Fibroblast of lung (primary cell): ENCODE measurements at places on chromosomes 7 and 10. TPM values are rescaled to one million over a fixed set of nuclear protein-coding genes. Genes with fewer than 3 reads are reported as not detected.
A peak's percentile ranks its signal among the peaks of the same experiment; 100 is the strongest.

DNA sequence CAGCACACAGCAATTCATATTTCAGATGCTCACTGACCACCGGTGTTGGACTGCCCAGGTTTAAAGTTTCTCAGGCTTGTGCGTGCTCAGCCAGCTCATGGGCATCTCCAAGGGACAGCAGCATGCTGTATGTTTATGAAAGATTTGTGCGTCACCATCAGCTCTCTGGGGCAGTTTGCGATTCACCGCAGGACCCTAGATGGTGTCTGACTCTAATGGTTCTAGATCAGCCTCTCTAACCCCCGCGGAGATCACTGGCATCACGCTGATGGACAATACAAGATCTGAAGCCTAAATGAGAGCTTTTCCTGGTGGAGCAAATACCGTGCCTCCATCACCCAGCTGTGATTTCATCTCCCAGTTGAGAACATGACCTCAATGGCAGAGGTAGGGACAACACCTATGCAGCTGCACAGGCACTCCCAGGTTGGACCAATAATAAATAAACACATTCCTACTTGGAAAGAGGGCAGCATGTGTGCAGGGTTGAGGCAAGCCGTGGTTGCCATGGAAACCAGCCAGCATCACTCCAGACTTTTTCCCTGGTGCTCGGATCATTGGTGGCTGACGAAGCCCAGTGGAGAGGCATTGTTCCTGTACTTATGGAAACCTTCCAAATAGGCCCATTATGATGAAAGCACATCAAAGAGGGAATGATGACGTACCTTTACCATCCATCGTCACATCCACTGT lies 253.6 kb downstream of the KCNMA1 start:
- H3K4me3 ChIP-seq = no peak overlapping the region
- H3K4me1 ChIP-seq = peaks cover 13% of the 10 kb centered on the region
- H3K36me3 ChIP-seq = no peaks in the 10 kb centered on the region
- H3K27me3 ChIP-seq = no peaks in the 10 kb centered on the region
- H3K27ac ChIP-seq = no peak overlapping the region

- no peaks in the 10 kb centered on the region for H3K27me3 ChIP-seq
- H3K27ac ChIP-seq = no peak overlapping the region
- no peaks in the 10 kb centered on the region for H3K36me3 ChIP-seq
Observed at GRCh38 chr10:132527339-132528063, 10.1 kb upstream of the INPP5A start.

DNA sequence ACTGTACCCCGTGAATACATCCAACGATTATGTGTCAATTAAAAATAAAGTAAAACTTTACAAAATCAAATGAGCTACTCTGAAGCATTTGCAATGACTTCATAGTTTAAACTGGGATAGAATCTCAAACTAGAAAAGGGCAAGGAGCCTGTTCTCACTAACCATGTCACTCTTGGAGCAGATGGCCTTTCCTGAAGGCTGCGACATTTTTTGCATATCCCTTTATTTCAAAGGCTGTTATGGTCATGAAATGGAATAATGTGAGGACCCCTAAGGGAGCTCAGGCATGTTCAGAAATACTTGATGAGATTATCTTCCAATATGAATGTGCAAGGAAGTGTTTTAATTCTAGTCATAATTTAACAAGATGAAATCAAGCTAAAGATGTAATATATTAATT lies 679.4 kb downstream of the NRG3 start:
- H3K27ac ChIP-seq = no peak overlapping the region
- no peaks in the 10 kb centered on the region for H3K36me3 ChIP-seq
- H3K4me1 ChIP-seq = no peaks in the 10 kb centered on the region
- DNase-seq = no peak

- no peaks in the 10 kb centered on the region for H3K36me3 ChIP-seq
- H3K27me3 ChIP-seq = no peaks in the 10 kb centered on the region
Observed at GRCh38 chr7:36937754-36938563, 213.7 kb upstream of the AOAH start.

GRCh38 chr7:71457021-71457420 lies 325.1 kb downstream of the GALNT17 start:
- no peak for DNase-seq
- H3K27ac ChIP-seq = no peak overlapping the region
- no peak overlapping the region for H3K4me3 ChIP-seq
- no peaks in the 10 kb centered on the region for H3K4me1 ChIP-seq
- no peaks in the 10 kb centered on the region for H3K36me3 ChIP-seq

DNA sequence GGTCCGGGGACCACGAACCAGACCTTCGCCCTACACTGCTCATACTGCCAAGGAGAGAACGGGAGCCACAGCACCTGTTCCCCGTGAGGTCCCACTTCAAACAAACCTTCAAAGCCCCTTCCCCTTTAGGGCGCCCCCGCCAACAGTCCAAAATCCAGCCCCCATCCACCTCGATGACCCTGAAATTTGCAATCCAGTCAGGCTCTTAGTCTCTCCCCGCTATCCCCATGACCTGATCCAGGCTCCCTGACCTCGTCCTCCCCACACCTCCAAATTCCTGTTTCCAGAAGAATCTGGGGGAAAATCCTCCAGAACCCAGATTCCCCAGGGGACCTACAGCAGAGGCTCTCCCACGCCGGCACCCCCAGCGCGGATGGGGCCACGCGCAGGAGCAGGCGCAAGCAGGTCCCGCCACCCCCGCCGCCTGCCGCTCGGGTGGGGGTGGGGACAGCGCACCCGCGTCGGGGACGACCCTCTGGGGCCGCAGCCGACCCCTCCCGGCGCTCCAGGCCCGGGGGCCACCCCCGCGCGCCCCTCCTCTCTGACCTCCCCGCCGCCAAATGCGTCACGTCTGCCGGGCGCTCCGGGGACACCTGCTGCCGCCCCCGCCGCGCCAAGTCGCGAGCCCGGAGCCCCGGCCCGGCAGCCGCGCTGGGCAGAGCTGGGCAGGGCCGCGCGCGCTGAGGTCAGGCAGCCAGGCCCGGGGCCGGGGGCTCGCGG lies 753 bp downstream of the CAMK2B start:
- H3K36me3 ChIP-seq = no peaks in the 10 kb centered on the region
- peaks cover 31% of the 10 kb centered on the region for H3K27me3 ChIP-seq
- no peak overlapping the region for H3K4me3 ChIP-seq
- H3K4me1 ChIP-seq = no peaks in the 10 kb centered on the region

DNA sequence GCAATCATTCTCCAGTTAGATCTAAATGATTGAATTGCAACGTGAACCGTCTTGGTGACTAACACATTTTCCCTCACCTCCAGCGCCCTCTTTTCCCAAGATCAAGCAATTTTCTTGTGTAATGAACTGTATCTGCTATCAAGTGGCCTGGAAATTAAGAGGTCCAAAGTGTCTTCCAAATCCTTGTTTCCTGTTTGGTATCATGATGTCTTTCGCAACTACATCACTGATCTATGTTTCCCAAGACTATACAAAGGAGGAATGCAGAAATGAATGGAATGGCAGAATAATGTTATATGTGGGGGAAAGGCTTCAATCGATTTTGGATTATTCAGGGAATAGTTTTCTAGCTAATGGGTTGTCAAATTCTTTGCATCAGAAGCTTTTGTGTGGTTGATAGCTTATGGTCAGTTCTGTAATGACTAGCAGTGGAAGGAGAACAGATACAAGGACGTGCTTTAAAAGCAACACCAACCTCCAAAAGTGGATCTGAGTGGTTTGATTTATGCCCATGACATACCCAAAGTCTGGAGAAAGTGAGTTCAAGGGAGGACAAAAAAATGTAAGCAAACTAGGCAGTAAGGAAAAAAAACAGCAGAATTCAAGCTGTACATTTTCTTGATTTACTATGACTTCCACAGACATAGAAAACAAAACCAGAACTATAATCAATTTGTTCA lies 14.6 kb upstream of the ZEB1 start:
- H3K4me3 ChIP-seq = no peak overlapping the region
- peak; percentile 45 for DNase-seq
- no peaks in the 10 kb centered on the region for H3K27me3 ChIP-seq

DNA sequence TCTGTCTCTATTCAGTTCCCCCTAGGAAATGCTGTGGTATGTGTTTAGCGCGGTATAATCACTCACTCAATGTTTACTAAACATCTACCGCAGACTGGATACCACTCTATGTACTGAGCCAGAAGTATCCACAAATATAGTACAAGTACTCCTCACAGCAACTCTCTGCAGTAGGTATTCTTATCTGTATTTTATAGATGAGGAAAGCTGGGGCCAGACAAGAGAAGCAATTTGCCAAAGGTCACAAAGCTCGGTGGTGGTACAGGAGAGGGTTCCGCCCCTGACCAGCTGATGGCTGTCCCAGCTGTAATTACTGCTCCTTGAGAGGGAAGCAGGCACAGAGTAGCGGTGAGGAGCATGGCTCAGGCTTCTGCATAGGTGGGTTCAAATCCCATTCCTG lies 184.1 kb downstream of the DOCK4 start:
- H3K36me3 ChIP-seq = no peaks in the 10 kb centered on the region
- no peak overlapping the region for H3K4me3 ChIP-seq
- no peak for DNase-seq
- H3K4me1 ChIP-seq = peaks cover 5% of the 10 kb centered on the region

DNA sequence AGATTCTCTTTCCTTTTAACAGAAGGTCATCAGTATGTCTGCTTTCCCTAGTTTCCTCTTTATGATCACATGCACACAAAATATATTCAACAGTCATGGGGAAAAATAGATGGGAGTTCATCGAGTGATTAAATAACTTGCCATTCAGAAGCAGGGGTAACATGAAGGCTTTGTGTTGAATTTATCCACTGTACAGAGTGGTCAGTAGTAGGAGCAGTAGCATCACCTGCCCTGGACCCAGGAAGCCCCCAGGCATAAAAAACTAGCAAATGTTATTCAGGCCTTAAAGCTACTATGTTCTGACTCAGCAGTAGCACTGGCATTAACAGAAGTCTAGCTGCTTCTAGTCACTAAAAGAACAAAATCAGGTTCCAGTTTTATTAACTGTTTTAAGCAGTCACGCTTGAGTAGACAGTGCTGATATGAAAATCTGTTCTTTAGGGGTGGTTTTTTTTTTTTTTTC lies 31.4 kb upstream of the FAM133B start:
- H3K27me3 ChIP-seq = no peaks in the 10 kb centered on the region
- no peak overlapping the region for H3K4me3 ChIP-seq
- peaks cover 16% of the 10 kb centered on the region for H3K4me1 ChIP-seq
- DNase-seq = peak; percentile 35
- peaks cover 4% of the 10 kb centered on the region for H3K36me3 ChIP-seq

DNA sequence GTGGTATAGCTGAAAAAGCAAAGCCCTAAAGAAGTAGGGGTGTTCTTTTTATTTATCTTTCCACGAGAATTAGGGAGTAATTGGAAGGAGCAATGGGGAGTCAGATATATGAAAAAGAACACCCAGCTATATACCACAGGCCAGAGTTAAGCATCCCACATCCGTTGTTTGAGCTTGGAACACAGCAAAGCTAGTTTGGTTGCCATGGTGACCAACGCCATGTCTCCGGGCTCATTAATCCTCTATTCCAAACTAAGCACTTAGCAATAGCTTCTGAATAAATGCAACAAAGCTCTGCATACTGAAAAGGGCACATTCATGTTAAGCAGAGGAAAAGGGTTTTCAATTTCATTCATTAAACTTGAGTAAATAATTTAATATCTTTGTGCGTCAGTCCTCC lies 23.5 kb downstream of the ASB4 start:
- H3K27me3 ChIP-seq = no peaks in the 10 kb centered on the region
- DNase-seq = peak; percentile 80
- H3K4me3 ChIP-seq = no peak overlapping the region
- H3K36me3 ChIP-seq = no peaks in the 10 kb centered on the region
- no peak overlapping the region for H3K27ac ChIP-seq
- H3K4me1 ChIP-seq = no peaks in the 10 kb centered on the region

- H3K27ac ChIP-seq = no peak overlapping the region
- no peaks in the 10 kb centered on the region for H3K27me3 ChIP-seq
- DNase-seq = no peak
- no peak overlapping the region for H3K4me3 ChIP-seq
- H3K4me1 ChIP-seq = no peaks in the 10 kb centered on the region
Observed at GRCh38 chr10:73225518-73225917, 21.5 kb downstream of the DNAJC9 start.

OR2A12 gene
- not detected in 2 replicates for total RNA-seq

CALML5 gene
- not detected in 2 replicates for total RNA-seq

SORBS1 gene
- 0.26 and 0.50 TPM in 2 replicates for total RNA-seq

MARVELD1 gene
- total RNA-seq = 12.1 and 16.3 TPM in 2 replicates

UCN3 gene
- total RNA-seq = not detected in 2 replicates
